ENCODE measurements at places on chromosomes 4 and X. TPM values are rescaled to one million over a fixed set of nuclear protein-coding genes. Genes with fewer than 3 reads are reported as not detected.

DNA sequence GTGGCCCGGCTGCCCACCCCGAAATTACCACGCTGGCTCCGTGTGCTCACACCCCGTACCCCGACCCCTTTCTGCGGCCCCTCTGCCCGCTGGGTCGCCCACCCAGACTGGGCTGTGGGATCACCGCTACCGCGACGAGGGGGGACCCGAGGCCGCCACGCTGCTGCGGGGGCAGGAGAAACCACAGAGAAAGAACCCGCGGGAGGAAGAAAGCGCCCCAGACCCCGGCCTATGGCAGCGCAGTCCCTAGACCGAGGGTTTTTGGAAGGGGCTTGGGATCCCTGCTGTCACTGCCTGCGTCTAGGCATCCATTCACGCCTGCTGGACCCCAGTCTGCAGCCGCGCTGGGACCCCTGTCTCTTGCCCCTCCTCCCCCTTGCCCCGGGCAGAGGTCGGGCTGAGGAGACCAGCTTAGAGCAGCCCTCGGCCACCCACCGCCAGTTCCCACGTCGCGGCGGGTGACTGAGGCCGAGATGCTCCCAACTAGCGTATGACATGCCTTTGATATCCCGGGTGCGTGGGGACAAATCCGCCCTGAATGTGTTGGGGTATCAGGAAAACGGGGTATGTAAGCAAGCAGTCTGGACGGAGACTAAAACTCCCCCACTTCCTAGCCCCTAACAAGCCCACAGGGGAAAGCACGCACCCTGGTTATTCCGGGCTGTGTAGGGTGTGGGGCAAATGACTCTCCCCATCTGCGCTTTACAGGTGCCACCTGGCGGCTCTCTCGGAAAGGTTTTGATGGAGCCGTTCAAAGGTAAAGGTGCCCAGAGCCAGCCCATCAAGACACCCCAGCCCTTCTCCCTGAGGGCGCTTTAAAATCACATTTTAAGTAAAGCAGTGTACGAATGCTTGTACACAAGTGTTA lies 862 bp upstream of the INPP4B start:
- DNase-seq: no peak

GRCh38 chr4:26144526-26145155 lies 176.2 kb upstream of the RBPJ start:
- no peak for DNase-seq

DNA sequence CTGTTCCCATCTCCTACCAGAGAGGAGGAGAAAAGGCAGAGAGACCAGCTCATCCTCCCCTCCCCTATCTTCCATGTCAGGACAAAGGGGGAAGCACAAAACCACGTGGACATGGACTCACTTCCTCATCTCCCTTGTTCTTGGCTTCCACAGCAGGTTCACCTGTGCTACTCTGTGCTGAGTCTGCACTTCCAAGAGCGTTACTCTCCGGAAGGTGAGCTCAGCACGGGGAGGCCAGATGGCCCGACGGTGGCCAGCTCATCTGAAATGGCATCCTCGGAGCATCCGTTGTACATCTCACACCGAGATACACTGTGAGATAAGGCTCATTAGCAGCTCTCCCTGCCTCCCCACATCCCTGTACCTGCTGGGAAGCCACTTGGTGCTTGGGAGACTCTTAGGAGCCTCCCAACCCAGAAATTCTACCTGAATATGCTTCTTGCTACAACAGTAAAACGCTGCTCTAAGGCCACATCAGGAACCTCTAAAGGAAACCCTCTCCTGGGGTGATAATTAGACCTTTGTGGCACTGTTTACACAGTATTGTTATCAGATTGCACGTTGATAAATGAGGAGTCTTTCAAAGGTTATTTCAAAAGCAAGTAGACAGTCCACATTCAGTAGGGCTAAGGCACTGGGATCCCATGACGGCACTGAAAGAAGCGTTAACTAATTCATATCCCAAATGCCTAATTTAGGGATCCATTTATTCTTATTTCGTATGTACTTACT lies 19.4 kb downstream of the LGI2 start:
- DNase-seq: no peak

DNA sequence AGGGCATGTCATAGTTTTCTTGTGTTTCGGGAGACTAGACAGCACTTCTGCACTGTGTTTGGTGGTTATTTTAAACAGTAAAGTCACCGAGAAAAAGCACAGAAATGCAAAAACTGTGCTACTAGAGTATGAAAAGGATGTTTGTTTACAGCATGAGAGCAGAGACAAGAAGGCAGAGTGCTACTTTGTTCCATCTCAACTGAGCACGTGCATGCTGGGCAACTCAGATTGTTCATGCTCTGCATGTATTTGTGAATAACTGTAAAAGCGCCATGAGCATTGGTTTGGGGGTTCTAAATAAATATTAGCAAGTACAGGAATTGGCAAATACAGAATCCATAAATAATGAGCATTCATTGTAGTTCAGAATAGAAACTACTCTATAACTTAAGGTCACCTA lies 7.4 kb downstream of the EVC start:
- DNase-seq: no peak

DNA sequence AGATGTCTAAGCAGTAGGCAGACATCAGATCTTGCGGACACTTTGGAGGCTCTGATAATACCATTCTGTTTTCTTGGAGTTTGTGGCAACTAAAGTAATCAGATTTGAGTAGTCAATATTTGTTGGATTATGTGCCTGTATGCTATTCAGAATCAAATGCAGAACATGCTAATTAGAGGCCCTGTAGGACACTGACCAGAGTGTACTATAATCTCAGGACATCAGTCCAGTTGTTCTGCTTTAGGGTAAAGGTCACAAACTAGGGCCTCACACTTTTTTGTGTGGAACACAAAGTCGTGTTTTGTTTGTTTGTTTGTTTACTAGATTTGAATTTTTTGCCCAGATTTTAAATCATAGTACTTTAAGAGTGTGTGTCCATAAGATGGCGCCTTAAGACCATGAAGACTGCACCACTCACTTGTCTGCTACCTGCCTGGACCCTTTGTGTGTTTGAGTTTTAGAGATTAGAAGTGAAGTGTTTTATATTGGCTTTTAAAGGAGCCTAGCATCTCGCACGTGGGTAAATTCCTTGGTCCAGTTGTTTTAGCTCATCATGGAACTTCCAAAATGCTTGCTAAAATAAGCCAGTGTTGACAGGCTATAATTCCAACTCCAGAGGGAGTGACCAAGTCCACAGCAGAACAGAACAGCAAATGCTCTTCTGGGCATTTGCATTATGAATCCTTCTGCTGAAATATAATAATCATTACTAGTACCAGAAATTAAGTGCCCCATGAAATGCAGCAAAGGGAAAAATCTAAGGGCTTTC lies 34.7 kb downstream of the IL13RA1 start:
- DNase-seq: no peak

DNA sequence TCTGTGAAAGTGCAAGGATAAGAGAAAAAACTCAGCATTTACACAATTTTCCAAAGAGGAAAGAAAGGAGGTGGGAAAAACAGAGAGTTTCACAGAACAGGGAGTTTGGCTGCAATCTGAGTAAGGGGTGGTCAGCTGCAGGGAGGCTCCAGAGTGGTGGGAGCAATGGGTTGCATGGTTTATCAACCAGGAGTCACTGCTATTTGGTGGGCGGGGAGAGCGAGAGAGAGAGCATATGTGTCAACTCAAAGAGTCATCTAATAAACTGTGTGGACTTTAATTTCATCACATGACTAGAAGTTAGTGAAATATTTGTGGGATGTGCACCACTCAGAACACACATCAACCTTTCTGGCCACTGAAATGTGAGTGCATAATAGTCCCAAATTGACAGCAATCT lies 94.6 kb downstream of the FAM13A start:
- no peak for DNase-seq

DNA sequence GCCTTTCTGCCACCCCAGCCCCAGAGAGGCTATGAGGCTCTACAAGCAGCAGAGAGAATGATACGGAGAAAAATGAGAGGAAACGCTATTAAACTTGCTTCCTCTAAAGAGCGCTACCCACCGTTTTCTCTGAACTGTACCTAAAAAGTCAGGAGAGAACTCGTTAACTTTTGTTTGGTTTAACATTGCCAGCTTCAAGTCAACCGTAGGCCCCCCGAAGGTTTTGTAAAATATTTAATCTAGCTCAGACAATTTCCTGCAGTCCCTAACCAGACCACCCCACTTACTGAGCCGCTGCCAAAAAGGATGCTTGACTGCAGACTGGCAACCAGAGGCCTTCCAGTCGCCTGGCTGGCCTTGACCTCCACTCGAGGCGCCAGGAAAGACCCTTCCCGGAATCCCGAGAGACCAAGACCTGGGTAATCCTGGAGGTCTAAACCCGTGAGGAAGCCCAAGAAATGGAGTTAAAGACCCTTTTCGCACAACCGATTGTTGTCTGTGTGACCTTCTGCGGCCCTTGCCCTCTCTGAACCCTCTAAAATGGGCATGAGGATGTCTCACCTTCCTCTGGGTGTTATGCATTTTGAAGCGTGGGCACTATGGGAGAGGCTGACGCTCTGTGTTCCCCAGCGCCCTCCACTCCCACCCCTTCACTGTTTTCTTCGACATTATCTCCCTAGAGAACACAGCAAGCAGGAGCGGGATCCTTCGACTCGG lies 86.3 kb downstream of the BCOR start:
- no peak for DNase-seq

DUSP21 gene
- total RNA-seq: not detected

ARHGEF6 gene
- 3.6 TPM for total RNA-seq

NRK gene
- 8.3 TPM for total RNA-seq

ETDA gene
- total RNA-seq: not detected

TAB3 gene
- total RNA-seq: 12.9 TPM

Measured in H1 (cell line).